ENCODE measurements at places on chromosomes 5 and 9.
A peak's percentile ranks its signal among the peaks of the same experiment; 100 is the strongest.

- DNase-seq: no peak
Observed at GRCh38 chr5:55551358-55551757, 16.6 kb upstream of the PLPP1 start.

GRCh38 chr5:132238169-132238744 is 10.6 kb upstream of the P4HA2 start:
- DNase-seq: peak; percentile 77

DNA sequence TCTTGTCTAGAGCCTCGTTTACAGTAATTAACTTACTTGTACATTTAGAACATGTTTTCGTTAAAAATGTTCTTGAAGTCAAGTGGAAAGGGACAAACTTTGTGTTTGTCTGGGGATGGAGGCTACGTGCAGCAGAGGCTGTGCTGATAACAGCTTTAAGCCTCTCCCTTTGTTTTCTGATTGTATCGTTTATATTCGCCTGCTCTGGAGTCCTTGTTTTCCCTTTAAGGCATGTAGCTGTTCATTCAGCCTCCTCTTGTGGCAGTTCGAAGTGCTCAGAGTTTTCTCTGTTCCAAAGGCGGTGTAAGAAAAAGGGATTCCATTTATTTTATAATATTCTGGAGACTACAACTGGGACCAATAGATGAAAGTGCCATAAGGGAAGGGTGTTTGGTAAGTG is 1.9 kb downstream of the SLC36A1 start:
- no peak for DNase-seq

DNA sequence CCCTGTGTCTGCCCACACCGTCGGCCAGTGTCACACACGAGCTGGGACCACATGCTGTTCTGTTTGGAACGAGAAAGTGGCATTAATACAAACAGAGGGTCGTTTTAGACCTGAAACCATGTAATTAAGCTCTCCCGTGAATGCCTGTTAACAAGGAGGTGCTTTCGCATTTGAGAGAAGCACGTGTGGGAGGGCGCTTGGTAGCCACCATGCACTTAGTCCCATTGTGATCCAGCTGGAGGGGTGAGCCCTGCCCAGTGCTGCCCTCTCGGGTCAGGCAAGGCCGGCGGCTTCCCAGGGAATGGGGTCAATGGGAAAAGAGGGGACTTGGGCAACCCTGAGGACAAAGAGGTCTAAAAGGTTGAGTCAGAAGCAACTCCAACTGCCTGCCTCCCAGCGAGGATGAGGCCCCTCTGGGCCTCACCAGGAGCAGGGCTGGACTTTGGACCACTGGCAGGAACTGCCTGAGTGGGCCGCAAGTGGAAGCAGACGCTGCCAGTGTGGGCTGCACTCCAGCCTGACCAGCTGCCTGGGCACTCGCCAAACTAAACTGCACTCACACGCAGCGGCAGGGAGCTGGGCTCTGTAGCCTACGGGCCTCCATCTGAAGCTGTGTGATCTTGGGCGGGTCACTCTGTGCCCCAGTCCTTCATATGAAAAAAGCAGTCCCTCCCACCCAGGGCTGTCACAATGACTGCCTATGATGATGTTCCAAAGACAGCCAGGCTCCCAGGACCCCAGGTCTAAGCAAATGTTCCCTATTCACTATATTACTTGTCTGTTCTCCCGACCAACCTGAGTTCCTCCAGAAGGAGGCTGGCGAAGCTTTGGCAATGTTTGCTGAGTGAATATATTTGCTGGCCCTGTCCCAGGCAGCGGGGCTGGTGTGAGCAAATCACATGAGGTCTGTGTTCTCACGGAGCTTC is 195.7 kb downstream of the CDK5RAP2 start:
- no peak for DNase-seq

DNA sequence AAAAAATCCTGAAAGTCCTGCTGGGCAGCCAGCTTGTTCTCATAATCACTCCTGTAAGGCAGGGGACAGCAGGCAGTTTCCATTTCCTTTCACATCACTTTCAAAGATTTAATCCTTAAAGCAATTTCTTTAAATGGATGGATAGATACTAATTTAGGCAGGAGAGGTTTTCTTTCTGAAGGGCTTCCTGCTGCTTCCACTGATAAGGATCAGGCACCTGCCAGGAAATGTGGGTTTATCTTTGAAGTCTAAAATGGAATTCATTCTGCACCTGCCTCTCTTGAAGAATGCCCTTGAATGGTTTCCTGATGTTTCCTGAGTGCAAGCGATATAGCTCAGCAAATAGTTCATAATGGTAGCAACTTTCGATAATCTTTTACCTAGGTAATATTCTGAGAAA is 64.5 kb downstream of the STARD4 start:
- no peak for DNase-seq

- DNase-seq: no peak
Observed at GRCh38 chr9:81224166-81225081, 464.9 kb downstream of the TLE1 start.

DNA sequence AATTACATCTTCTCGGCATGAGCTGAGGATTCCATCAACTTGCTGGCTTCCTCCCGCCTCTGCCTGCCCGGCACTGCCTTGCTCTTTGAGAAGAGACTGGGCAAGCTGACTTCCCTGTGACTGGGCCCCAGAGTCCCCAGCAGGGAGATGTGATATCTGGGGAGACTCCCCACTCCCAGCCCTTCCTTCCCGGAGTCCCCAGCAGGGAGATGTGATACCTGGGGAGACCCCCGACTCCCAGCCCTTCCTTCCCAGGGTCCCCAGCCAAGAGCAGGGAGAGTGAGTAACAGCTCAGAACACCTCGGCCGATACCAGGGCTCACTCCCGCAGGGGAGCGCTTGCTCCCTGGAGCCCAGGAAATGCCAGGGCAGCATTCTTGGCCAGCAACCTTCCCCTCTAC is 90.1 kb upstream of the NEURL1B start:
- no peak for DNase-seq

GRCh38 chr9:97740848-97741821 is 44.0 kb upstream of the XPA start:
- DNase-seq: peak; percentile 56

GRCh38 chr9:137462396-137462985 is 3.4 kb upstream of the NSMF start:
- no peak for DNase-seq

DNA sequence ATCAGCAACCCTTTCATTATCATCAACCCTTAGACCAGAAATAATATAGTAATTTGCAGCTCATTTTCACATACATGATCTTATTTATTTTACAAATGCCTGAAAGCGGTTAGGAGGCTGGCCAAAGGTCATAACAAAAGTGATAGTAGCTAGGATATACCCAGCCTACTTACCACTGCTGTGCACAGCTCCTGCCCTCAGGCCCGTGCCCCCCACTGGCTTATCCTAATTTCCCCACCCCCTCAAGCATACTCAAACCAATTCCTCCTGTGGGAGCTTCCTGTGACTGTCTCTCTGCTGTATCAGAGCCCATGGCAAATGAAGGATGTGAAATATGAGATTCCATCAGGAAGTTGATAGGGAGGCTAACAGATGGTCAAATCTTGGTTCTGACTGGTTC is 14.8 kb downstream of the FAM219A start:
- DNase-seq: no peak

GRCh38 chr5:111583758-111584203 is 71.4 kb upstream of the STARD4 start:
- no peak for DNase-seq

- DNase-seq: no peak
Observed at GRCh38 chr9:137147793-137148160, 8.8 kb downstream of the GRIN1 start.

GRCh38 chr5:181204826-181205760 is at the start of gene TRIM7:
TRIM7 (minus strand) TSS chr5:181205196; CDS start chr5:181205110, 86 bp downstream.
- DNase-seq: no peak

GRCh38 chr5:50967009-50967562 is 300.6 kb downstream of the PARP8 start:
- no peak for DNase-seq

GRCh38 chr9:133057006-133057405 is 4.8 kb upstream of the CEL start:
- no peak for DNase-seq

DNA sequence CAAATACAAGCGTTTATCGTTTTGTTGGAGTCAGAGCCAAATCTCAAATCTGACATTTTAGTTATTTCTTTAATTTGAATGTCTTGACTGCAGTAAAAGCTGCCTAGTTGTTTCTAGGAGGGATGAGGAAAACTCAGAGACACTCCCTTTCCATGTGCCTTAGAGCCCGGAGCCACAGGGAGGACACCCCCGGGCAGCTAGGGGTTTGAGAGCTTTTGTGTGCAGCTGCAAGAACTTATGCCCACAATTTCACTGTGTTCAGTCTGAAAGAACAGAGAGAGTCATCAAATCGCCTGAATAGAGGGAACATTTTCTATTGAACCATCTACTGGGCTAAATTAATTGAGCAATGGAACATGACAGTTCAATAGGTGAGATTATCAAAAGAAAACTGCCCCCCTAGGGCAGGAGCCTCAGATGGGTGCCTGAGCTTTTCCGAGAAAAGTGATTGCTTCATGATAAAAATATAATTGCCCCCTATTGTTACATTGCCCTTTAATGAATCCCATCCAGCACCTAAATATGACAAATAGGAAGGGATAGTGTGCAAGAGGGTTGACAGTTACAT is 709.3 kb upstream of the RGMB start:
- DNase-seq: no peak
